ENCODE measurements at places on chromosomes 6 and 20. TPM values are rescaled to one million over a fixed set of nuclear protein-coding genes. Genes with fewer than 3 reads are reported as not detected.

DNA sequence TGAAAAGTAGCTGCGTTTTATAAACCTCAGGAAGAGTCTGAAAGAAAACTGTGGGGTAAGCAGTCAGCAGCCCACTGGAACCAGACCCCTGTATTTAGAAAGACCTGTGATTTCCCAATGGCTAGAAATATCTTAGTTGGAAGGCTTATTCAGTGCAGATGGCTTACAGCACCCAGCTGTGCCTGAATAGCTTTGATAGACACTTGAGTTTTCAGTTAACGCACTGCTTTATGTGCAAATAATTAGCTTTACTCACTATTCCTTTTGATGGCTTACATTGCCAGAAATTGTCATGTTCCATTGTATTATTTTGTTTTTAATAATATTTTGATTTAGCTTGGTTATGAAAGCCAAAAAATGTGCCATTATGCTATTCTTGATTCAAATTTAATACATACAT is 465.3 kb upstream of the SYNCRIP start:
- DNase-seq, result no peak

SMPDL3A gene
- total RNA-seq, result 23.7 TPM

DNA sequence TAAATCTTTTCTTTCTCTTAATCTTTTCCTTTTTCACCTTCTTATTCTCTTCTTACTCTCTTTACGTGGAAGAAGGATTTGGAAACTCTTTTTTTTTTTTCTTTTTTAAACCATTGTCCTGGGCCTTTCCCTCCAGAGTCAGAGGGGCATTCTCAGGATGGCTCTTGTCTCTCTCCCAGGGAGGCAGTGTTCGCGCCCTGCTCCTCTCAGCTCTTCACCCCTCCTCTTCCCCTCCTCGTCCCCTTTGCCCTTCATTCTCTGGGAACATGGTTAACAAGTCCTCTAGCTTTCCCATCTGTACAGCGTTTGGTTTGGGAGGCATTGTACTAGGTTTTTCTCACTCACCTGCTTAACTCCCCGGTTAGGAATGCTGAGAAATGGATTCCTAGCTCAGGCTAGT is 52.0 kb upstream of the TFB1M start:
- no peak for DNase-seq

DNA sequence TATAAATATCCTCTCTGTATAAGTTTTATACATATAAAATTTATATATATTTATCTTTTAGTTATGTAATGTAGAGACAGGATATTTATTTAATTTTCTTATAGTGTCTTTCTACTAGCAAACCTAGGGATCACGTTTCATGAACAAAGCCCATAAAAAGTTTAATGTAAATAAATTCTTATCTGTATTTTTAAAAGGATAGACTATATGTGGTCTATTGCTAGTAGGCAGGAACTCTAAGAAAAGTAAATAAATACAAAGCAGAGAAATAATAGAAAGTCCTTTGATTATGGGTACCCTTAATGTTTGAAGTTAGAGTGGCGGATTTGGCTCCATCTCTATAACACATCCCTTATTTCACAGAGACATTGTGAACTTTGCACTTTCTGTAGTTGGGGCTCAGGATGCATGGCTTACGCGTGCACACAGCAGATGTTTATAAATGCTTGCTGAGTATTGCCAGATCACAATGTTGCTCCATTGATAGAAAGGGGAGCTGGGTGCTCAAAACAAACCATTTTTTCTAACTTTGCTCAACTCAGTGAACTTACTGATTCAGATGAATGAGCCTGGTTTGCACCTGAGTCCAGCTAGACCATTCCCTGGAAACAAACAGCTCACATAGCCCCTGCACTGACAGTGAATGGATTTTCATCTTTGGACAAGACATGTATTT is 179.1 kb downstream of the SYNE1 start:
- DNase-seq, result no peak

ELMO2 gene
- 22.3 TPM for total RNA-seq

DNA sequence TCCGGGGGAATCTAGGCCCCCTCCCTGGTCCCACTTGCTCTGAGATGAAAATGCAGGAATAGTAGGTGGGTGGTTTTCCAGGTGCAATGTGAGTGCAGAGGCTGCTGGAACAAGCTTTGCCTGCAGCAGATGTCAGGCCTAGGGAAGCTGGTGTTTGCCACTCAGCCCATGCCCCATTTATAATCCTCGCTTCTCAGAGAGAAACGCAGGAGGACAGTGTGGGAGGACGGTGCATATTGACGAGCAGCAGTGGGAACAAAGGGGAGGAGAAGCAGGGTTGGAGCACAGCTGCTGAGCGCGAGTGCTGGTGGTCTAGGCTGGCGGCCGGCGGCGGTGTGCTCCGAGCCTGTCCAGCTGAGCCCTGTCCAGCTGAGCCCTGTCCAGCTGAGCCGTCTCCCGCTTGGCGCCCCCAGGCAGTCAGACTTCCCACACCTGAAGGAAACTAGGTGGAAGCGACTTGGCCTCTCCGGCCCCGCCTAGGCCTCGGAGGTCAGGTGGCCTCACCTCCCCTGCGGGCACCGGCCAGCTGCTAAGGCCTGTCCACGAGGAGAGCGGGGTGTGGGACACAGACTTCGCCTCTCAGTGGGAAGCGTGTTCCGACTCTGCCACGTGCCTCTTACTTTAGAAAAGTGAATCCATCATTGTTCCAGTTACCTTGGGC is 49.7 kb upstream of the FRMD1 start:
- no peak for DNase-seq

TMEM200A gene
- total RNA-seq, result 2.6 TPM

SMOC2 gene
- total RNA-seq, result 520 TPM

SYNGAP1 gene
- total RNA-seq, result 0.58 TPM

PTCRA gene
- not detected for total RNA-seq

GRCh38 chr6:97052896-97053295 is 128.4 kb downstream of the KLHL32 start:
- no peak for DNase-seq

GRCh38 chr6:106250953-106251352 is 74.6 kb downstream of the ATG5 start:
- peak; percentile 32 for DNase-seq

KDM1B gene
- total RNA-seq, result 2.6 TPM

DNA sequence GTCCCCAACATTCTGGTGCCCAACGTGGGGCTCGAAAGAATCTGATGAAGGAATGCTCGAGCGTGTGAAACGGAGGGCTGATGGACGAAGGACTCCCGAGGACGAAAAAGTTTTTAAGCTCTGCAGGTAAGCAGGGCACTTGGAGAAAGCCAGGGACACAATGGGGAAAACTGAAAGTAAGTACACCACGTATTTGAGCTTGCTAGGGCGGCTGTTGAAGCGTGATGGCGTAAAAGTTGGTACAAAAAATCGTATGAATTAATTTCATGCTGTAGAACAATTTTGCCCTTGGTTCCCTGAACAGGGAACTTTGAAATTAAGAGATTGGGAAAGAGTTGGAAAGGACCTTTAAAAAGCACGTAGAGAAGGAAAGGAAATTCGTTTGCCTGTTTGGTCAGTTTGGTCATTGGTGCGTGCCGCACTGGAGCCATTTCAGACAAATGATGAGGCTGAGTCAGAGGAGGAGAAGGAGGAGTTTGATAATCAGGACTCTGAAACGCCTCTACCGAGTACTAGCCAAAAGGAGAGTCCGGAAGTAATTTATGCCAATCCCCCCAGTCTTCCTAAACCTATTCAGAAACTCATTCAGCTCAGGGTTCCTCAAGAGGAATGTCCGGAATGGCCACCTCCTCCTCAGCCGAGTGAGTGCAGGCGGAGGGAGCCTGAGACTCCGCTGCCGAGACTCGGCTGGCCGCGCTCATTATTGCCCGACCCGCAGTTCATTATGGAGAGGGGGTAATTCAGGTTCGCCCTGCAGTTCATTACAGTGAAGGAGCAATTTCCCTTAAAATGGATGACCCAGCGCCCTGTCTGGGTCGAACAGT is 59.2 kb upstream of the PRSS16 start:
- DNase-seq, result peak; percentile 87

DNA sequence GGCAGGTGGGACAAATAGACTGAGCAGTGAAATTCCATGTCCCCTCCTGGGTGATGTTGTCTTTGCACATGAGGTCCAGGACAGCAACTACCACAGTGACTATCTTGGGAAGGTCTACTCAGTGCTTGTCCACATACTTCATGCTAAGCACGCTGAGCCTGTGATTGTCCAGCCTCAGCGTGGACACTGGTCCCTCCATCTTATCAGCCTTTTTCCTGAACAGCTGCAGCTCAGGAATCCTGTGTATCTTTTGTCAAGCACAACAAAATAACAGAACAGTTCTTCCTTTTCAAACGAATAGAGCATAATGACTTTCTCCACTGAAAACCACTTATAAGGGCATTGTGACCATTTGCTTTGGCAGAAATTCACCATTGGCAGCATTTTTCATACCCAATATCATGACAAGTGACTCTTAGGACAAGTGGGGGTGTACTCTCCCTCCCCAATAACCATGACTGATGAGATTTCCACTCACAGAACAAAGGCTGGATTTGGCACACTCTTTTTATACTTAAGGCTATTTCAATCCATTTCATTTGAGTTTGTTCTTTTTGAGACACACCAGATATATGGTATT is 90.3 kb downstream of the FYN start:
- no peak for DNase-seq

DNA sequence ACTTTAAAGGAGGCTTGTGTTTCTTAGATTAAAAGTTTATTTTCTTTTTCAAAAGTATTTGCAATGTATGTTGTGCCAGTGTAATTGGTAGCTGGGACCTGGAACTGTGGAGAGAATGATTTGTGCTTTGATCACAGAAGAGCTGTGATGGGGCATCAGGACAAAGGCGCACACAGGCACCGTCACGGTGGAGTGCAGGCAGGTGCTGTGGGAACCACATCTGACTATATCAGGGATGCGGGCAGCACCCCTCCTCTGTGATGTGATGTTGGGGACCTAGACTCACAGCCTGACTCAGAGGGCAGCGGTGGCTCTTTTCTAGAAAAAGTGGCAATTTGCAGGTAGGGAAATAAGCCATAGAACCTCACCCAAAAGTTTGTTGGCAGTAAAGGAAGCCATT is 34.5 kb downstream of the SYTL3 start:
- DNase-seq, result no peak

EPPIN gene
- not detected for total RNA-seq

GRCh38 chr20:32737371-32738223 is 5.7 kb downstream of the COMMD7 start:
- DNase-seq, result no peak

- DNase-seq, result no peak
Observed at GRCh38 chr6:168599769-168600330, 158.9 kb downstream of the SMOC2 start.

MAFB gene
- total RNA-seq, result 34.2 TPM

TFAP2D gene
- not detected for total RNA-seq

DNA sequence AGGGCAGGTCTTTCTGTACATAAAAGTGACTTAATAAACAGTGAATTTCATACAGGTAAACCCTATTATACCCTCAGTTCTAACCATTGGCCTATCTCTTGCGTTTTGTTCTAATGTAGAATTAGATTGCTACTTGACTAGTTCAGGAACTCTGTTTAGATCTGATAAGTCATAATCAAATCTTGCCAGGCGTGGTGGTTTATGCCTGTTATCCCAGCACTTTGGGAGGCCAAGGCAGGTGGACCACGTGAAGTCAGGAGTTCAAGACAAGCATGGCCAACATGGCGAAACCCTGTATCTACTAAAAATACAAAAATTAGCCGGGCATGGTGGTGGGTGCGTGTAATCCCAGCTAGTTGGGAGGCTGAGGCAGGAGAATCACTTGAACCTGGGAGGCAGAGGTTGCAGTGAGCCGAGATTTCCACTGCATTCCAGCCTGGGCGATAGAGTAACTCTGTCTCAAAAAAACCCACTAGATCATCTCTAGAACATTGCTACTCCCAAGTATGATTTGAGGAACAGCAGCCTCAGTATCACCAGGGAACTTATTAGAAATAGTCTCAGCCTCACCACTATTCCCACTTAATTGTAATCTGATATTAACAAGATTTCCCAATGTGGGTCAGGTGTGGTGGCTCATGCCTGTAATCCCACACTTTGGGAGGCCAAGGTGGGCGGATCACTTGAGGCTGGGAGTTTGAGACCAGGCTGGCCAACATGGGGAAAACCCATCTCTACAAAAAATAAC is 12.2 kb downstream of the GTPBP2 start:
- DNase-seq, result no peak

PLA2G7 gene
- total RNA-seq, result 1.3 TPM

PHACTR3 gene
- not detected for total RNA-seq

DNA sequence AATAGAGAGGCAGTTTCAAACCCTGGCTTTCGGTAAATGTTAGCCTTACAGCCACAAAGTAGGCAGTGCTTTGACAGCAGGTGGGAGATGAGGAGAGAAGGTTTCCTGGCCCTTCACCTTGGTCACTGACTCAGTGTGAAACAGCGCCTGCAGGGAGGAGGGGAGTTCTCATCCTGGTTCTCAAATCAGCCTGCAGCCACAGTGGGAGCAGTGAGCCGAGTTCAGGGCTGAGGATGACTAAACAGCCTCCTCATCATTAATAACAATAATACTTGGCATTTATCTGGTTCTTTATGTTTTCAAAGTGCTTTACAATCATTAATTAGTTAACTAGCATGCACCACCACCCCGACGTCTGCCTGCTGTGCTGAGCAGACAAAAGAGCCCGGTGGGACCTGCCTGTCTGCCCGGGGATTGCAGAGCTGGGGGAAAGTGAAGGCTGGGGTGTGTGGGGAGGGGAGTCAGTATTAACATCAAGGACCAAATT is 59.6 kb downstream of the PRDM1 start:
- peak; percentile 20 for DNase-seq

VWA7 gene
- total RNA-seq, result 5.3 TPM

DNA sequence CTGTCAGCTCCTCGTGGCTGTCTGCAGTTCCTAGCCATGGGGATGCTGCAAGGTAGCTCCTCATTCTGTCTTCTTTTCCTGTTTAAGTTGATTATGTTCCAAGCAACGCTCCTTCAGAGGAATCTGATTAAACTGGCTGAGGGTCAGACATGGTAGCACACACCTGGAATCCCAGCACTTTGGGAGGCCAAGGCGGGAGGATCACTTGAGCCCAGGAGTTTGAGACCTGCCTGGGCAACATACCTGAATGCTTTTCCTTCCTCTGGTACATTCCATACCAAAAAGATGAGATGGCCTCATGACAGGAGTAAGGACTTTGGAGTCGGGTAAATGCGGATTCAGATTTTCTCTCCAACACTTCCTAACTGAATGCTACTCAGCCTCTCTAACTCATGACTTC is 246.8 kb upstream of the JARID2 start:
- no peak for DNase-seq

GRCh38 chr6:163408352-163408991 is 6.0 kb upstream of the QKI start:
- DNase-seq, result no peak

GRCh38 chr6:79646006-79646405 is 14.9 kb downstream of the SH3BGRL2 start:
- DNase-seq, result no peak

DNA sequence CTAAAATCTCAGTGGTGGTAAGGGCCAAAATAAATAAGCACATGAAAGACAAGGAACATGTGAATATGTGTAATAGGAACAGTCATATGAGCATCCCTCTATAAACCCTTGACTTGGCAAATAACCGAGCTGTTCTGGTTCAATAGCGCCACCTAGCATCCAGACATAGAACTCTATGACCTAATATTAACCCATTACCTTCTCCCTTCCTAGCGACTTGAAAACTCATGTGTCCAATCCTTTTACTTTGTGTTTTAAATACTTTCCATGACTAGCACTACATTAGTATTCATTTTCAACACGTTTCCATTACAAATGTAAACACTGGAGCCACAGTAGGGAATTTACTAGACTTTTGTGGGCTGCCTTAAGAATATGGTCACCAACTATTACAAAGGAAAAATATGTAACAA is 279.7 kb downstream of the UST start:
- no peak for DNase-seq

IRF4 gene
- not detected for total RNA-seq
